Left lung (tissue), 14 donors: ENCODE measurements at places on chromosomes 4 and X. TPM values are rescaled to one million over a fixed set of nuclear protein-coding genes. Genes with fewer than 3 reads are reported as not detected.

DNA sequence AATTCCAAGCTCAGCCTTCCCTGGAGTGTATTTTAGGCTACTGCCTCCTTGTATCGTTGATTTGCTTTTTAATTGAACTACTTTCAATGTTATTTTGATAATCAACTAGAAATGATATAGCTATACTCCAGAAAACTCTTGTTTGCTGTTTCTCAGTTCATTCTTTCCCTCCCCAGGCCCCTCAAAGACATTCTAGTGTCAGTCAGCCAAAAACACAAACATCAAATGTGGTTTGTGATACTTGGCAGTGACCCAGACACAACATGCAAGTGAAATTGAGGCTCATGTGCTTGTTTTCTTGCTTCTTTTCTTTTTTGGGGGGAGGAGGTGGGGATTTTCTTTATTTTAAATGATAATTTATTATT is 7.6 kb downstream of the FAT4 start:
- DNase-seq: no peak

GRCh38 chr4:26044524-26044923 is 130.5 kb downstream of the SMIM20 start:
- no peak for DNase-seq

GRCh38 chr4:101835121-101835904 is 44.8 kb downstream of the BANK1 start:
- DNase-seq: no peak

- DNase-seq: no peak
These were observed 252.5 kb upstream of the NEIL3 start for GRCh38 chr4:177057186-177057585.

DNA sequence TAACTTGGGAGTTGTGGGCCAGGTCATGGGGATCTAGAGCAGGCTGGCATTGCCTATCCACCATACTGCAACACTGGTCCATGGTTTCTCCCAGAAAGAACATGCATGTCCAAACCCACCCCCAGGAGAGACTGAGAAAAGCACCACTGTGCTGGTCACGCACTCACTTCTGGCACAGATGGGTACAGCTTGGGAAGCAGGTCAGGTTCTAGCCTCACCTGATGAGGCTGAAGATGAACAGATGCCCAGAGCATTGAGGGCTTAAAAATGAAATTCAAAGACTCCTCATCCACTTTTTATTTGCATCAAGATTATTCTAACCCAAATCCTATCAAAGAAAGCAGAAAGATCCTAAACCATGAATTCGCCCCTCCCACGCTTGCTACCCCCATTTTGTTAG is 125.9 kb upstream of the RAI2 start:
- no peak for DNase-seq

DNA sequence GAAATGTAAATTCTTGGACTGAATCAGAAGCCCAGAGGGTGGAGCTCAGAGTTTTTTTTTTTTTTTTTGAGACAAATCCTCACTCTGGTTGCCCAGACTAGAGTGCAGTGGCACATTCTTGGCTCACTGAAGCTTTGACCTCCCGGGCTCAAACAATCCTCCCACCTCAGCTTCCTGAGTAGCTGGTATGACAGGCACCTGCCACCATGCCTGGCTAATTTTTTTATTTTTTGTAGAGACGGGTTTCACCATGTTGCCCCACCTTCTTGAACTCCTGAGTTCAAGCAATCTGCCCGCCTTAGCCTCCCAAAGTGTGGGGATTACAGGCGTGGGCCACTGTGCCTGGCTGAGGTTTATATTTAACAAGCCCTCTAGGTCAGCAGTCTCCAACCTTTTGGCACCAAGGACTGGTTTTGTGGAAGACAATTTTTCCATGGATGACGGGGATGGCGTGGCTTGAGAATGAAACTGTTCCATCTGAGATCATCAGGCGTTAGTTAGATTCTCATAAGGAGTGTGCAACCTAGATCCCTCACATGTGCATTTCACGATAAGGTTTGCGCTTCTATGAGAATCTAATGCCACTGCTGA is 76.7 kb downstream of the FHIP1A start:
- DNase-seq: no peak

GRCh38 chr4:141524116-141524515 is 112.3 kb upstream of the IL15 start:
- no peak for DNase-seq

DNA sequence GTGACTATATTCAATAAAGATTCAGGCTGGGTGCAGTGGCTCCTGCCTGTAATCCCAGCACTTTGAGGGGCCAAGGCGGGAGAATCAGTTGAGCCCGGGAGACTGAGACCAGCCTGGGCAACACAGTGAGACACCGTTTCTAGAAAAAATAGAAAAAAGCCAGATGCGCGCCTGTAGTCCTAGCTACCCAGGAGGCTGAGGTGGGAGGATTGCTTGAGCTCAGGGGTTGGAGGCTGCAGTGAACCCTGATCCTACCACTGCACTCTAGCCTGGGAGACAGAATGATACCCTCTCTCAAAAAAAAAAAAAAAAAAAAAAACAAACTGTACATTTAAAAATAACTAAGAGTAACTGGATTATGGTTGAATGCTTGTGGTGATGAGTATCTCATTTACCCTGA is 1.1 kb downstream of the NUDT6 start:
- no peak for DNase-seq

DNA sequence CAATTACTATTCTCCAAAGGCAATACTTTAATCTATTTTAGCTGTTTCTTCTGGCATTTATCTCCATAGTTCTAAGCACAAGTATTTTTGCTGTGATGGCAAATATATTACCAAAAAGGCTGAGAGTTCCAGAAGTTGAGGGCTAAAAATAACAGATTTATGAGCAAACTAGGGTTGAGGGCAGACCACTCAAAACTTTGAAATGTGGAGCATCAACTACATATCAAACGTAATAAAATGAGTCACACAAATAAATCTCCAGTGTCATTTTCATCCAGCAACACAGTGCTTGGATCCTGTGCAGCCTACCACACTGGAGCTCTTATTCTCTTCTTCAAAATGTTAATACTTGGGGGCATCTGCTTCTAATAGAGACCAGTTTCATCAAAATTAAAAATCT is 163.9 kb downstream of the HS3ST1 start:
- DNase-seq: no peak

DNA sequence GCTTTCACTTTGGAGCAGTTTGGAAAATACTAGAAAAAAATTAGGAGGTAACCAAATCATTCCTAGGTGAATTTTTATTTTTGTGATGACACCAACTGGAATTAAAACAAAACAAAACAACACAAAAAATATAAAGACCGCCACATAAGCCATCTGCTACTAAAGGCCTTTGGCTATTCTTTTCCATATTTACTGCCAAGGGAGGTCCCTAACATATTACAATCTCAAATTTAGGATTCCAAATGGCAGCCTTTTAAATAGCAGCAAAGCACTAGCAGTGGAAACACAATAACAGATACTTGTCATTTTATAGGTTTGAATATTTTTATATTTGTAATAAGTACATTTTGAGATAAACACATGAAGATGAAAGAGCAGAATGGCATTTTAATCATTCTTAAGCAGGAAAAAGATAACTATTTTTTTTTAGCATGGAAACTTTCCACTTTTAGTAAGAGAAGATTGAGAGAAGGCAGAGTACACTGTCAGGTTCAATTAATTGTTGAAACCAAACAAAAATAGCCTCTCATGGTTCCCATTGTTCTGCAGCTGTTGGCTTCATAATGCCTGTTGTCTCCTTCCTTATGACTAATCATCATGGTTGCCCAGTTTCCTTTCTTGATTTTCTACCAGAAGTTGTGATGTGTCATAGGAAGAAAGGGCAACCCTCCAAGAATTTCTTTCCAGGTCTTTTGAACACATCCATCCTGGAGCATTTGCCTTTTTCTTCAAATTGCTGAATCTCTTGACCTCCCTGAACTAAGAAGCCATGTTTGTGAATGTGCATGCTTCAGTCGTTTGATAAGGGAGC is 219.0 kb upstream of the EMCN start:
- DNase-seq: no peak

DNA sequence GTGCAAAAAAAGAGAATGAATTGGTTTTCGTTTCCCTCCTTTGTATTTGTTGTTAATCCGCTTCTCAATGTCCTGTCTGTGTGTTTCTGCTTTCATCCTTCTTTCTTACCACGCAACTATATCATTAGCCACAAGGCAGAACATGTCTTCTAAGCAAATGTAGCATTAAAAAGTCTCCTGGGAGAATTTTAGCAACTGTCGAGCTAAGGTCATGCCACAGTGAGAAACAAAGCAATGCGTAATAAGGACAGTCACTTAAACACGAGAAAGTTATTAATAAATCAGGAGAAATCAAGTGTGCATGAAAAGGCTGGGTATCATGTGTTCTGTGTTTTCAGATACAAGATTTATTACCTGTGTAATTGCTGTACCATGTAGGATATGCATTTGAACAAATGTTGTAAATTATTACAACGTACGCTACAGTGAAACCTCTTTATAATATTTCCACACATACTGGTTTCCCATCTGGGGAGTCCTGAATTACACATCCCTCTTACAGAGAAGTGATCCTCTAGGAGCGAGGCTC is 890.8 kb downstream of the TRIML1 start:
- no peak for DNase-seq

DNA sequence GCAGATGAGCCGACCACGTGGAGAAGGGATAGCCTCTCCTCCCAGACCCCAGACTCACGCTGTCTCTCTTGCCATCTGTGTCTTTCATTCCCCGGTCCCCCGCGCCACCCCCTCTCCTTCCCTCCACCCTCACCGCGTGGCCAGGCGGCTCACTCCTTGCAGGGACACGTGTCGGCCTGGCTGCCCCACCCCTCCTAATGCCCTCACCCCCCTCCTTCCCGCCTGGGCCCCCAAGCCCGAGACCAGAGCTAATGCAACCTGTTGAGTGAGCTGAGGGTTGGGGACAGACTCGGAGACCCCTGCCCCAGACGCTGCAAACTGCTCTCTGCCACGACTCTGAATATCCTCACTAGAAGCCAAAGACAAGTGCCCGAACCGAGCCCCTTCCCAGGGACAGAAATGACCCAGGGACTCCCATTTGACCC is 1.8 kb downstream of the SLC38A5 start:
- no peak for DNase-seq

The TBX22 gene
- not detected for polyA plus RNA-seq

The ARHGAP36 gene
- 0.10 TPM for polyA plus RNA-seq

The VEGFC gene
- polyA plus RNA-seq: 26.8 TPM

The ARSD gene
- 60.9 TPM for polyA plus RNA-seq

The AFM gene
- polyA plus RNA-seq: not detected

The GC gene
- polyA plus RNA-seq: not detected

The RBM46 gene
- 0.06 TPM for polyA plus RNA-seq

The HPSE gene
- polyA plus RNA-seq: 1.9 TPM

The METAP1 gene
- 71.7 TPM for polyA plus RNA-seq

The MAGED4B gene
- 70.7 TPM for polyA plus RNA-seq

The PPARGC1A gene
- 3.9 TPM for polyA plus RNA-seq

The RASGEF1B gene
- 11.8 TPM for polyA plus RNA-seq
